ENCODE measurements at places on chromosomes 3 and 15.

DNA sequence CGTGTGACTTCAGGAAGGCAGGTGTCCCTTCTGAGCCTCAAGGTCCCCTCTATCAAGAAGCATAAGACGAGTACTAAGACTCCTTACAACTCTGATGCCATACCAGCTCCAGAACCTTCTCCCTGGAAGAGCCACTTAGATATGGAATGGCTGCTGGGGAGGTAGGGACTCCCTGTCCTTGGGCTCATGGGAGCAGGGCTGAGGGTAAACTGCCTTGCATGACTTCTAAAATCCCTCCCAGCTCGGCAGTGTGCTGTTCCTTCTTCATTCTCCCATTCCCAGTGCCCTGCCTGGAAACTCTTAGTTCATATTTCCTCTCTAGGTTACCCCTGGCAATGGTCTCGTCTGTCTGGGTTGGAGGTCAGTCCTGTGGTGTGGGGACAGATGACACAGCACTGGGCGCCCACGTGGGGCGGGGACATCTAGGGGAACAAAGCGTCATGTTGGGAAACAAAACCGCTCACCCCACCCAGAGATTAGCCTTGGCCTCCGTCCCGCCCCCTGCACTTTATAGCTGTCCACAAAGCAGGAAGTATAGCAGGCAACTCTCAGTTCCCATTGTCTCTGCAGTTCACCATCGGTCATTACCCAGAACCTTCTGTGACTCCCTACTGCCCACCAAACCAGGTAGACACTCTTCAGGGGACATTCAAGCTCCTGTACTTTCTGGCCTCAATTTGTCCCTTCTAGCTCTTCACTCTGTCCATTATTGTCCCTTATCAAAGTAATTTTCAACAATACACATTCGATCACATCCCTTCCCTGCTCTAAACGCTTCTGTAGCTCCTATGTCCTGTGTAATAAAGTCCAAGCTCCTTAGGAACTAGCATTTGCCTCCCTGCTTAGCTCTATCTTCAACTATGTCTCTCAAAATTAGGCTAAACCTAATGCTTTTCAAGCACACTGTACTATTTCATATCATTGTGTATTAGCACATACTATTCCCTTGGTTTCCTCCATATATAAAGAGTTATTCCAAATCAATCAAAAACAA lies 73.8 kb downstream of the IQSEC1 start:
- DNase-seq: no peak

DNA sequence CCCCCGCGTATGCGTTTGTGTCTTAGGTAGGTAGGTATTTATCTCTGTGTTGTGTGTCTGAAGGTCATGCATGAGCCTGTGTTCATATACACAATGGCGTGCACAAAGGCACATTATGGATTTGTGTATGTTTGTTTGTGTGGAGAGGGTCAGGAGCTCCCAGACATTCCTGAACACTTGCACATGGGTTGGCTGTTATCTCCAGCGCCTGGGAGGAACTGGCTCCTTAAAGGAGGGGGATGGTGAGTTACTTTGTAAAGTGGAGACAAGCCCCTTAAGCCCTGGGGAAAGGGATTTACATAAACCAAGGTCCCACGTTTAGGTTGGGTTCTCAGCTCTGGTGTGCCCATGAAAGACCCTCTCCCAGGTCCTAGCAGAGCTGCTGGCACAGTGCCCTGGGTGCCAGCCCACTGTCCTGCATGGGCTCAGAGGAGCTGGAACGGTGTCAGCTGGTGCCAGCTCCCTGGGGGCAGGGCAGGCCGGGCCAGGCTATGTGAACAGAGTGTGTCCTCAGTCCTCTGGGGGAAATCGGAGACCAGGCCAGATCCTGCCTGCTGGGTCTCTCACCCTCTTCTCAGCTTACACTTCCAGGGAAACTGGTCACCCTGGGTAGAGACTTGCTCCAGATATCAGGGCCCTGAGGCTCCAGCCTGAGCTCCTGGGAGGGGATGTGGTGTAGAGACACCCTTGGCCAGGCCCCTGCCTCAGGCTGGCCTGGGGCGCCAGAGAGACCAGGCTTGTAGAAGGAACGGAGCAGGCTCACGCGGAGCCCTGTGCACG lies 25.1 kb downstream of the SNX33 start:
- no peak for DNase-seq

DNA sequence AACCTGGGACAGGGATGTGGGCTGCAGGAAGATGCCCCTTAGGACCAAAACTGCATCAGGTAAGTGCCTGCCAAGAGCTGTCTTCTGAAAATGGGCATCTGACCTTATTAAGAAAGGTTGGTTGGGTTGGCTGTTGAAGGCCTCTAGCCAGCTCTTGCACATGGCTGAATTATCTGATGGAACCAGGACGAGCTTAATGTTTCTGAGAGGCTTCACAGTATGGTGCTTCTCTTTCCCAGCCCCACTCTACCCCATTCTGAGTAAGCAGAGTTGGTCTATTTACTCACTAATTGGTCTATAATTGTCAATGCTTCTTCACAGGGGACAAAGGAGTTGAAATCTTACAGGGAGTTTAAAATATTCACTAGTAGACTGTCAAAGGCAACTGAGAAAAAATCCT lies 48.4 kb downstream of the DTWD1 start:
- DNase-seq: no peak

- no peak for DNase-seq
These were observed 107.8 kb downstream of the MBNL1 start for GRCh38 chr3:152376351-152377183.

DNA sequence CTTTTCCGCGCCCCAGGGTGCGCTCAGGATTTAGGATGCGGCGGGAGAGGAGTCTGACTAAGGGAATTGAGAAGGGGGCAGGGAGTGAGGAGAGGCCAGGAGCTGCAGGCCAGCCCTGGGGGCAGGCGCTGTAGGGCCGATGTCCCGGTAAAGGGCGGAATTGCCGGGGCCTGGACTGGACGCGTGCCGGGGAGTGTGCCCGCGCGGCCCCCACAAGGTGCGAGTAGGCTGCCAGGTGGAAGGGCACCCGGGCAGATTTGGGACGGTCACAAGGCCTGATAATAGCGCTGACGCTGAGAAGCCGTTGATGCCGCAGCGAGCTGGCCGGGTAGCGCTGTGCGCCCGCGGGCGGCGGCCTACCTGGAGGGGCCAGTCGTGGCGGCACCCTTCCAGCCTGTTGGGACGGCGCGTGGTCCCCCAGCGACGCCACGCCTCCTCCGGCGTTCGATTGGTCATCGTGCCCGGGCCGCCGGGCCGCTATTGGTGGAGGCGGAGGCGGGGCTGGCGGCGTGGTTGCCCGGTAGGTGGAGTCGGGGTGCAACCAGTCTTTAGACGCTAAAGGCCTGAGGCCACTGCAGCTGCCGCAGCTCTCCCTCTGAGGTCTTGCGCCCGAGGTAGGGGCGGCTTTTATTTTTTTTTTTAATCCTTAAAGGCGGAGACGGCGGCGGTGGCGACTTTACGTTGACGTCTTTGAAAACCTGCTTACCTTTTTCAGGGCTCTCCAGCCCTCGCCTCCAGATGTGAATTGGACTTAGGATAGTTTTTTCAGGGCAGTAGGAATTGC lies 903 bp downstream of the SLC25A38 start:
- DNase-seq: peak; percentile 93

GRCh38 chr3:153767601-153768560 lies 353.3 kb upstream of the ARHGEF26 start:
- DNase-seq: no peak

DNA sequence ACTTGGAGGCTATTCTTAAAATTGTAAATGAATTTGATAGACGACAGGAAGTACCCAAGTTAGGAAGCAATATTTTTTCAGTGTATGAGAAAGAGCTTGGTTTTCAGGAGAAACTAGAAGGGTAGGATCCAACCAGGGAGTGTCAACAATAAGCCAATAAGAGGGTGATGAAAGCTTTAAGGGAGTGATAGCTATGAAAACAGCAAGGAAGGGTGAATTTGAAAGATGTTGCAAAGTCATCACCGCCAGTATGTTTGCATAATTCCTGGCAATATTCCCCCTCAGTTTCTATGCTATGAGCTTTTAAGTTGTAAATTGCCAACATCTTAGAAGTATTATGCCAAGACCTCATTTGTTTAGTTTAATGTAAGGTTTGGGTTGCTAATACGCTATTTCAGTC lies 11.8 kb upstream of the CSTA start:
- no peak for DNase-seq

DNA sequence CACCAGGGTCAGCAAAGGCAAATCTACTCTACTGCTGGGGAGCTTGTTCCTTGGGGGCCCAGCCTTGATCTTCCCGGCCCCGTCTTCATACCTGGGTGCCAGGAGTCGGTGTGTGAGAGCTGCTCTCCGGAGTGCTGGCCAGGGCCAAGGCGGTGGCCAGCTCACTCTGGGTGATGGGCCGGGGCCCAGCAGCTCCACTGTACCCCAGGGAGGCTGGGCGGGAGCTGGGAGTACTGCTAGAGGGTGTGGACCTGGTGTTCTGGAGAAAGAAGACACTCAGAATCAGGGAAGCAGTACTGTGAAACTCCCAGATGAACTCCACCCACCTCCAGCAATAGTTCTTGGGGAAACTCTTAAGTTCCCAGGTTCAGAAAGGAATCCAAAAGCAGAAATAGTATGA lies 11.9 kb downstream of the UBL7 start:
- DNase-seq: no peak

GRCh38 chr15:39661776-39662175 lies 80.9 kb downstream of the THBS1 start:
- DNase-seq: no peak

- DNase-seq: no peak
These were observed 5.4 kb upstream of the ABHD17C start for GRCh38 chr15:80689716-80690115.

DNA sequence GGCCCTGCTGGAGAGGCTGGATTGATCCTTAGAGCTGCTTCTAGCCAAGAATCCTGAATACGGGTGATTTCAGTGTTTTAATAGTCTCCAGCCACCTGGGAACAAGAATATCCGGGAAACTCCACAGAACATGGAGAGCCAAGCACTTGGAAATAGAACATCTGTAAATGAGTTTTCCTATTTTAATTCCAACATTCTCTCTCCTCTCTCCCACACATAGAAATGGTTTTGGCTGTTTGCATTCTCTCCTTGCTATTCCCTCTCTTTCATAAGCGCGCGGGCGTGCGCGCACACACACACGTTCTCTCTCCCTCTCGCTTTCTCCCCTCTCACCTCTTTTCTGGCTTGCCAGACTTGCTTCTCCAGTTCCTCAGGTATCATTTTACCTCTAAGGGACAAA lies 50.6 kb downstream of the GADL1 start:
- DNase-seq: no peak

DNA sequence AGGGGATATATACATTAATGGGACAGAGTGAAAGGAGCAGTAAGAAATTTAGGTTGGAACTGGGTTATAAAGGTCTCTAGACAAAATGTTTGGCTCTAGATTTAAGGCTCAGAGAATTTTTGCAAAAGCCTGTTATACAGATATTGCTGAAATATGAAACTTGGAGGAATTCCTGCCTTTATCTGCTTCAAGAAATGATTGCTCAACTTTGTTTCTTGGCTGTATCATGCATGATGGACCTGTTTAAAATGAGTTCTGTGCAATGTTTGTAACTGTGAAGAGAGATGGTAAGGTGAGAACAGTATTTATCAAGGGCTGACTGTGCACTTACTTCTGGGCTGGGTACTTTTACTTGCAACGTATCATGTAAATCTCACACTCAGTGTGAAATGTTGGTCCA lies 3.3 kb downstream of the CRYBG3 start:
- DNase-seq: no peak

DNA sequence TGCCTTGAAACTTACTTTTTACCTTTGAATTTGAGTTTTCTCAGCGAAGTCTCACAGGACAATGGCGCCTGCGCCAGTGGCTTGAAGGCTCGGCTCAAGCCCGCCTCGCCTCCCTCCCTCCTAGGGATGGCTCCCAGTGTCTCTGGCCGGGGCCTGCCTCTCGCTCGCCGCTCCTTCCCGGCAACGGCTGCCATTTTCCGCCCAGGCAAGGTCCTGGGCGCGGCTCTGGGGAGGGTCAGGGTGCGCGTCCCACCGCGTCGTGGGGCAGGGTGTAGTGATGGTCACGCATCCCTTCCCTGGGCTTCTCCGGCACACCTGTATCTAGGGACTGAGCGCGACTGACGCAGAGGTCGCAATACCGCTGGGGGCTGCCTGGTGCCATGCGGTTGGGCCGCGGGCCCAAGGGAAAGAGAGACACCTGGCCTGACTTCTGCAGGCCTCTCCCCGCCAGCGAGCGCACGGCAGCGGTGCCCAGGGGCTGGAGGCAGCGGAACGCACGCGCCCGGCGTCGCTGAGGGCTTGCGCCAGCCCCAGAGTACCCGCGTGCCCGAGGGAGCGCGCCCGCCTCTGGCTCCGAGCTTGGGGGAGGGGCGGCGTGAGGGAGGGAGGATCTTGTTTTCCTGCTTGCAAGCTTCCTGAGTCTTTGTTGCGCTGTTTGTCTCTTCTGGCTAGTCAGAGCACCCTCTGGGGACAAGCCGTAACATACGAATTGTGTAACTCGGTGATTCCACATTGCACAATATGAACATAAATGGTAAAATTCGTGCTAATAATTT lies 20.7 kb upstream of the FEM1B start:
- peak; percentile 36 for DNase-seq

- DNase-seq: no peak
These were observed 65.6 kb upstream of the MBNL1 start for GRCh38 chr3:152202976-152203626.

DNA sequence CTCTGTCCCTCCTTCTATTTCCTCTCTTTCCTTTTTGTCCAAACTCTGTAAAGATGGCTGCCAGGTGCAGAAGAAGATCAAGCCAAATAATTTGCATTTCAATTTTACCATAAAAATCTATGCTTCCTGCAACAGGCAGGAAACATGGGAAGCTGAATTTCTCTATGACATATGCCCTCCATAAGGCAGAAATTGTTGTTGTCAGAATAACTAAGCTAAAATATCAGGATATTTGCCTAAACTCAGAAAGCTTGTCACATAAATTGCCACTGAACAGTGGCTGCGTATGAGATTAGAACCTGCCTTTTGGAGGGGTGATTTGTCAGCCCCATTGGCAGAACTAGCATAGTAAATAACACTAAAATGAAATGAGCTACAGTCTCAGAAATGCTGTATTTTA lies 288.3 kb upstream of the LMCD1 start:
- DNase-seq: no peak

DNA sequence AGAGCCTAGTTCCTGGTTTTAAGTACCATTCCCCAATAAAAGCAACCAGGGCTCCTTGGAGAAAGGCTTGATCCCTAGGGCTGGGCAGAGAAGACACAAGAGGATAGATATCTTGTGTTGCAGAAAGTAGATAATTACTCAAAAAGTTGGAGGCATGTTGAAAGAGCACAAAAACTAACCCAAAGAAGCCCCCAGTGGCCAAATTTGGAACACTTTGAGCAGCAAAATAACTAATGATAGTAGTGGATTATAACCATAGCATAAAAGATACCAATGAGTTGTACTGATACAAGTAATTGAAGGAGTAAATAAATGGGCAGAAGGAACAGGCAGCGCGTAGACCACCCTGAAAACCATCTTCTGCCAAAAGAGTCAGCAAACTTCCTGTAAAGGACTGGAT lies 12.0 kb downstream of the EXOSC7 start:
- DNase-seq: no peak

GRCh38 chr15:81339321-81339720 lies 15.4 kb upstream of the STARD5 start:
- no peak for DNase-seq

- DNase-seq: no peak
These were observed 135.4 kb upstream of the CBLB start for GRCh38 chr3:106004137-106004681.
